ENCODE measurements at places on chromosomes 2 and 18. TPM values are rescaled to one million over a fixed set of nuclear protein-coding genes. Genes with fewer than 3 reads are reported as not detected.

GRCh38 chr2:226142463-226142862, 657.2 kb downstream of the IRS1 start:
- no peak for DNase-seq

DNA sequence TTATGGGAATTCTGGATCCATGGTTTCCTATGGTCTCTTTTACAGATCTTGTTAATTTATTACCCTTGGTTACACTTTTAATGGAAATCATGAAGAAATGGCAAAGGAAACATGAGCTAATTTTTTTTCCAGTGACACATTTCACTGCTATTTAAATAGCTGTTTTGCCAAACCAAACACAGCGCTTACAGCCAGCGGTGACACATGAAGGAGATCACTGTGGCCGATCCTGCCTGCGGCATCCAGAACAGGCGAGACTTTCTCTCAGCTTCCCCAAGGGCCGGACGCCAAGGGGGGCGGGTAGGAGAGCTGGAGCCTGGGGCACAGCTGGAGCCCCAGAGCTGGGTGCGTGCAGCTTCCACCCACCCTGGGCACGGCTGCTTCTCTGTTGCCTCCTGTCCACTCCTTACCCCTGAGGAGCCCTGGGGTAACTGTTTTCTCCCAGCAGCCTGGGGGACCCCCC, 81.4 kb upstream of the PKDCC start:
- DNase-seq: no peak

FAM161A gene
- 2.5 TPM for total RNA-seq

GRCh38 chr18:31546476-31546875, 45.2 kb upstream of the TTR start:
- DNase-seq: no peak

INHBB gene
- not detected for total RNA-seq

GRCh38 chr2:50943791-50944190, 88.1 kb downstream of the NRXN1 start:
- no peak for DNase-seq

GRCh38 chr2:182066400-182067087, 80.9 kb downstream of the PPP1R1C start:
- no peak for DNase-seq

- DNase-seq: no peak
Measured at GRCh38 chr2:155391613-155392130, 693.2 kb downstream of the KCNJ3 start.

DNA sequence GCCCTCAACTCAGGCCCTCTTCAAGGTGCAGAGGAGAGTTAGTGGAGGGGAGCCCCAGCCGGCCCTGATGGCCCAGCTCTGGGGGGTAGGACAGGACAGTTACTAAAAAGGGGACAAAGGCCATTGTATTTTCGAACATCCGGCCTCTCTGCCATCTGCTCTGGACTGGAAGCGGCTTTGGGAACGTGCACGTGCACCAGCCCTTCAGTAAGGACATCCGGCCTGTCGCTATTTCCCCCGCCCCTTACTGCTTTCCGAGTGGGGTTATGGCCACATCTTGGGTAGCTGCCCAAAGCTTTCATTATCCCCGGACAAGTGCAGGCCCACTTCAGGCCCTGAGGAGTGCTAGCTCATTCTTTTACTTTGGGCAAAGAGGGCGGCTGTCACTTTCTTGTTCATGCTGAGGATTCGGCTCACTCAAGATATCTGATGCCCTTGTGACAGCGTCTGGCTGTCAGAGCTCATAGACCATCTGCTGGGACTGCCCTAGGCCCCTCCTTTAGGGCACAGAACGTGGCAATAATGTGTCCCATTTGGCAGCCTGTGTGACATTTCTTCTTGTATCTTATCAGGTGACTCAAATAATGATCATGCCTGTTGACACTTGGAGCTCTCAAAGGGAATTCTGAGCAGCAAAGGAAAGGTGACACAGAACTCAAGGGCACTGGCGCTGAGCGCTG, 17.5 kb downstream of the SLC4A3 start:
- DNase-seq: no peak

GRCh38 chr2:176669398-176670174, 400.3 kb downstream of the MTX2 start:
- DNase-seq: no peak

CFAP210 gene
- 0.43 TPM for total RNA-seq

DNA sequence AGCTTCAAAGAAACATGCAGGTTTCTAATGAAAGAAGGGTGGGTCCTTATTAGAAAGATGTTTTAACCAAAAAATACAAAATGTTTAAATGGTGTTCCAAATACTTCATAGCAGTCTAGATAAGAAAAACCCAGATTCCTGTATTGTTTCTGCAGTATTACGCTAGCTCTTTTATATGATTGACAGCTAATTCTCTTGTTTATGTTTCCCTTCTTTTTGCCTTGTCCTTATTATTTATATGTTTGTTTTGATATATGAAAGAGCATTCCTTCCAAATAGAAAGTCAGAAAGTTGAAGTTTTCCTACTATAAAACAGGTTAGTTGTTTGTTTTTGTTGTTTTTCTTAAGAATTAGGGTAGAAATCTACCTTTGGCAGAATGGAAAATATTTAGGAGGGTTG, 41.1 kb upstream of the PNPT1 start:
- no peak for DNase-seq

DNA sequence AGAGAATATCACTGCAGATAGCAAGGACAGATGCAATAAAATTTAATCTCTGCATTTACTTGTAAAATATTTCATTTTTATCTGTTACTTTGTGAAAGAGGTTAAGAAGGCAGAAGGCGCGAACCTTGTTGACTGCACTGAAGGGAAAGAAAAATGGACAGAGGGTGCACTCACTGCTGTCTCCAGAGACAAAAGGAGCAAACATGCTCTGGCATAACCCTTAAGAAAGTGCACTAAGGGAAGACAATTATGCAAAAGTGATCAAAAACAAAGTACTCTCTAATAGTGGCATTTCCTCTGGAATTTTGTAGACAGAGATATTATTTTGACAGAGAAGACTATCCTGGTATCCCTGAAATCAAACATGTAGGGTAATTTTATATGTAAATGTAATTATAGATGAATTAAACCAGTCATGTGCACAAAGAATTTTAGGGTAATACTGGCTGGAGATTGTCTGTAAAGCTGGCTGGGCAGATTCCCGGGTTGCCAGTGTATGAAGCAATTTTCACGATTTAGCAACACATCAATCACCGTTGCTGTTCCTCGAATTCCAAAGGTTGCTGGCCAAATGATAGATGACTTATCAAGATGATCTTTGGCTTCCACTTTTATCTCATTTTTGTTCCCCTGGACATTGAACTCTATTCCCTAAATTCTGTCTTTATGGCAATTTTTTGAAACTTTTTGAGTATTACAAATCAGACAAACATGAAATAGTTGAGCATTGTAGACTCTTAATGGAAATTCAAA, 1176.9 kb downstream of the SUCLG1 start:
- DNase-seq: no peak

GRCh38 chr2:60512062-60512622, 41.3 kb downstream of the BCL11A start:
- no peak for DNase-seq
